ENCODE measurements at places on chromosomes 1 and 21. TPM values are rescaled to one million over a fixed set of nuclear protein-coding genes. Genes with fewer than 3 reads are reported as not detected.

The FAF1 gene
- 84.1 TPM for total RNA-seq

The HUNK gene
- total RNA-seq = not detected

The OLFML3 gene
- total RNA-seq = 139 TPM

The MTMR11 gene
- total RNA-seq = 13.2 TPM

The SRM gene
- total RNA-seq = 31.6 TPM

The KCNJ15 gene
- 1.7 TPM for total RNA-seq

The LRRC38 gene
- not detected for total RNA-seq

The RNU1-2 gene
- under 0.01 TPM for total RNA-seq

The AVPR1B gene
- not detected for total RNA-seq

The SNX7 gene
- total RNA-seq = 46.5 TPM

The OSBPL9 gene
- total RNA-seq = 66.7 TPM

The RHD gene
- total RNA-seq = not detected

The AMIGO1 gene
- total RNA-seq = 3.6 TPM

The PDZK1IP1 gene
- not detected for total RNA-seq

Measured in smooth muscle cell of trachea (primary cell).